Cerebellum (tissue), 4 donors: ENCODE measurements at places on chromosomes 16 and 17. TPM values are rescaled to one million over a fixed set of nuclear protein-coding genes. Genes with fewer than 3 reads are reported as not detected.
A peak's percentile ranks its signal among the peaks of the same experiment; 100 is the strongest.

GRCh38 chr16:641326-642188, at the start of gene MCRIP2:
TSS of gene MCRIP2 (plus strand) at chr16:641828. CDS start at chr16:641992, 164 bp downstream.
- DNase-seq, result peak; percentile 91

- no peak for DNase-seq
Observed at GRCh38 chr17:43974382-43975266, 20.9 kb upstream of the PYY start.

DNA sequence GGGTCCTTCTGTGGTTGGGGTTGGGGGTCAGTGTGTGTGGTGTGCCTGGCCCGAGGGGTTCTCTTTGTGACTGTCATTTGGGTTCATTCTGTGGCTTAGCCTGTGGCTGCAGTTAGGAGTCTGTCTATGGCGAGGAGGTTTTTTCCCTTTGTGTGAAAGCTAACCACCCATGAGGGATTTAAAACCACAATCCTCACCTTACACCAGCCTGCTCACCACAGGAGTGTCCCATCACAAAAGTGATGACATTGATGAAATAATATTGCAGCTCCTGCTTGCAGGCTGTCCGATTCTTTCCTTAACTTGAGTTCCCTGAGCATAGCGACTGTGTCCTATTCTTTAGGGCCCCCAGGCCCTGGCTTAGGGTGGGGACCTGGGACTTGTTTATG, 113.6 kb downstream of the RAP1GAP2 start:
- DNase-seq, result no peak

- no peak for DNase-seq
Observed at GRCh38 chr17:57667461-57667923, 77.6 kb downstream of the CCDC182 start.

- DNase-seq, result no peak
Observed at GRCh38 chr17:36885153-36885735, 52.0 kb upstream of the LHX1 start.

- peak; percentile 93 for DNase-seq
Observed at GRCh38 chr17:7351665-7352502, at the start of gene KCTD11. TSS of gene KCTD11 (plus strand) at chr17:7352162.

DNA sequence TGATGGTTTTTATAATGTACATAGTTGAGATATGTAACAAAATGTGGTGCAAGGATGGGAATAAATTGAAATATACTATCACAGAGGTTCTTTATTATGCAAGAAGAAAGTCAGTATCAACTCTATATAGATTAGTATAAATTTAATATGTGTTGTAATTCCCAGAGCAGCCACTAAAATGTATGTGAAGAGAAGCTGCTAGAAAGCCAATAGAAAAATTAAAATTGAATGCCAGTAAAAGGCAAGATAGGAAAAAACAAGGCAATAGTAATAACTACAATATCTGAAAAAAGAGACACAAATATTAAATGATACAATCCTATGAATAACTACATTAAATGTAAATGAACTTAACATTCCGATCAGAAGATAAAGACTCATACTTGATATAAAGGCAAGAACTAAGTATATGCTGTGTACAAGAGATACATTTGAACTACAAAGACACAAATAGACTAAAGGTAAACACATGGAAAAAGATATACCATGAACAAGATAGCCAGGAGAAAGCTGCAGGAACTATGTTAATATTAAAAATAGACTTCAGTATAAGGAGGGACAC, 92.0 kb downstream of the ABCA8 start:
- no peak for DNase-seq

GRCh38 chr17:4488989-4489595, 9.6 kb upstream of the SPNS2 start:
- no peak for DNase-seq

IL4R gene
- 3.6 TPM for total RNA-seq

ABCA3 gene
- 45.2 TPM for total RNA-seq

SLC52A1 gene
- total RNA-seq, result not detected

NUDT7 gene
- 3.7 TPM for total RNA-seq

ZPBP2 gene
- not detected for total RNA-seq

GUCY2D gene
- total RNA-seq, result not detected
